ENCODE measurements at places on chromosomes 2 and 18. TPM values are rescaled to one million over a fixed set of nuclear protein-coding genes. Genes with fewer than 3 reads are reported as not detected.

DNA sequence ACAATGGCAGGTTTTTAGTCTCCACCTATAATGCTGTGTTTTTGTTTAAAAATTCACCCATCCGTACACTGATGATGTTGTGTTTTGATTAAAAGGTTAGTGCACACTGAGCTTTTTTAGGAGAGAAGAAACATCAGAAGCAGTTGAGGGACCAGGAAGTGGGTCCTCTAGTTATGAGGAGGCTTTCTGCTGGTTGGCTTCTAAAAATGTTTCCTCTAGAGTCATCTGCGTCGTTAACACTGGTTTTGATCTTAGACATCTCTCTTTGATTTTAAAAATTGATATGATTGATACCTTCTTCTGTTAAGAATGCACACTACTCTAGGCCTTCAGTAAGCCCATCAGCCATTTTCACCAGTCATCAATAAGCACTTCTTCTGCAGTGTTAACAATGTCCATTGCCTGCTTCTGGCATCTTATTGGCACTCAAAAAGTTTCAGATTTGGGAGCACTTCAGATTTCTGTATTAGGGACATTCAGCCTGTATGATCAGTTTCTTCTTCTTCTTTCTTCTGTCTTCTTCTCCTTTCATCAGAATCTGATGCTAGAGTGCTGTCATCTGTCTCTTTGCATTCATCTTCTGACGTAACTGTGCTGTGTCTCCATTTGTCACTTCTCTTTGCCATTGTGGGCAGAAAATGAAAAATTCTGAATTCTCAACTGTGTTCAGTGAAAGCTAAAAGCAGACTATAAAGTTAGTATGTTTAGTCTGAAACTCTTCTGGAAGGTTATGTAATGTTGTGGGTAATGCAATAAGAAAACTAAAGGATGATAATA lies 56.3 kb downstream of the PHLPP1 start:
- DNase-seq, result no peak

ERBB4 gene
- not detected for total RNA-seq

GRCh38 chr2:181904022-181904632 lies 12.6 kb downstream of the ITPRID2 start:
- peak; percentile 42 for DNase-seq

CXCR4 gene
- 289 TPM for total RNA-seq

YWHAQ gene
- total RNA-seq, result 268 TPM

GRCh38 chr18:45541421-45541820 lies 73.9 kb upstream of the SLC14A2 start:
- DNase-seq, result no peak

DNA sequence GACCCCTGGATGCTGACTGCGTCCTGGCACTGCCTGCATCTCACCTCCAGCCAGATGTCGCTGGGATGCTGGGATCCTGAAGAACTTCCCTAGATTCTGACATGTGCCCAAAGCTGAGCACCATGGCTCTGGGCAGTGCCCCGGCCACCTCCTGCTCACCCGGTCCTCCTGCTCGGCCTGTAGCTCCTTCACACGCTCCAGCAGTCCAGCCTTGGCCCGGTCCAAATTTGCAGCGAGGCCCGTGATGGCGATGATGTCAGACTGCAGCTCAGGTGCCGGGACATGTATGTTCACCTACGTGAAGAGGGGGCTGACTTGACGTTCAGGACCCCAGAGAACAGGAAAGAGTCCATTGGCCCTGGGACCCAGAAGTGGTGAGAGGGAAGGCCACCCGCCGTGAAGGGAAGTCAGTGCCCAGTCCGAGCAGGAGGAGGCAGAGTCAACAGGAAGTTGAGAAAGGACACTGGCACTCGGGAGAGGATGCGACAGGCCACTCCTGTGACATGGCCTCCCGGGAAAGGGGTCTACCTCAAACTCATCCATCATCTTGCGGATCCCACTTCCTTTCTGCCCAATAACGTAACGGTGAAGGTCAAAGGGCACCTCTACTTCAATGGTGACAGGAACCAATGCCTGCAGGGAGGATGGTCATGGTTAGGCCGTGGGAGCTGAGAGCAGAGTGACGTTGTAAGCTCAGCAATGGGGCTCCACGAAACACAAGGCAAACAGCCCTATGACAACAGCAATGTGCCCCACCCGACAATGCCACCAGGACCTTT lies 46.7 kb downstream of the ANO7 start:
- DNase-seq, result no peak

DNA sequence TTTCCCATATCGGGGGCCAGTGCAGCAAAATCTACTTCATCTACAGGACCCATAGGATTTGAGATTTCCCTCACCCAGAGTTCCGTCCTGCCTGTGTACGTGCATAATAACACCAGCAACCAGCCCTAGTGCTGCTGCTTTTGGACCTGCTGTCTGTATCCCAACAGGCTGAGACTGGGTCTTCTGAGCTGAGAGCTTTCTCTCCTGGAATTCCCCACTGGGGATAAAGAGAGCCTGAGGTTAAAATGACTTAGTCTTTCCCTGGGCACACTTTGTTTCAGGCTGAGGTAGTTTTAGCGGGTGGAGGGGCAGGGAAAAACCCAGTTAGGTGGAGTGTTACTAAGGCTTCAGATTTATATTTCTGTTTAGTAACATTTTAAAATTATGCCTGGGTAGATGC lies 62.5 kb downstream of the SERTAD2 start:
- no peak for DNase-seq

GRCh38 chr2:189285962-189286645 lies 106.5 kb upstream of the COL5A2 start:
- DNase-seq, result no peak

- DNase-seq, result no peak
Measured at GRCh38 chr2:6475155-6475940, 390.4 kb downstream of the CMPK2 start.

IL36A gene
- not detected for total RNA-seq

GRCh38 chr2:60577682-60578283 lies 24.3 kb upstream of the BCL11A start:
- no peak for DNase-seq

GRCh38 chr18:63831080-63831788 lies 56.0 kb downstream of the SERPINB7 start:
- no peak for DNase-seq

- DNase-seq, result no peak
Measured at GRCh38 chr2:2577407-2577831, 246.3 kb upstream of the MYT1L start.

GNAL gene
- total RNA-seq, result 0.28 TPM

DNA sequence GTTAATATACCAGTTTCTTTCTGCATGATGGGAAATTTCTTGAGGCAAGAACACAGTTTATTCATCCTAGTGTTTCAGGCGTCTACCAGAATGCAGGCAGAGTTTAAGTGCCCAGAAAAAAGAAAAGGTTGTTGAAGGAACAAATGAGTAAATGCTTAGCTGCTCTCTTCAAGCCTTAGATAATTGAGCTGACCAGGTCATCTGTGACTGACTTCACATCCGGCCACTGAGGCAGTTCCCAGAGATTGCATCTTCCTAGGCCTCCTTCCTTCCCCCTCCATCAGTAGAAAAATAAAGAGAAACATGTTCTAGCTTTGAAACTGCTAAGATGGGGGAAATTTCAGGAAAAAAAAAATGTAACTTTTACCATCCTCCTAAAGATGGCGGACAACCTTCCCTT lies 9.4 kb upstream of the TMEM163 start:
- DNase-seq, result no peak

DNA sequence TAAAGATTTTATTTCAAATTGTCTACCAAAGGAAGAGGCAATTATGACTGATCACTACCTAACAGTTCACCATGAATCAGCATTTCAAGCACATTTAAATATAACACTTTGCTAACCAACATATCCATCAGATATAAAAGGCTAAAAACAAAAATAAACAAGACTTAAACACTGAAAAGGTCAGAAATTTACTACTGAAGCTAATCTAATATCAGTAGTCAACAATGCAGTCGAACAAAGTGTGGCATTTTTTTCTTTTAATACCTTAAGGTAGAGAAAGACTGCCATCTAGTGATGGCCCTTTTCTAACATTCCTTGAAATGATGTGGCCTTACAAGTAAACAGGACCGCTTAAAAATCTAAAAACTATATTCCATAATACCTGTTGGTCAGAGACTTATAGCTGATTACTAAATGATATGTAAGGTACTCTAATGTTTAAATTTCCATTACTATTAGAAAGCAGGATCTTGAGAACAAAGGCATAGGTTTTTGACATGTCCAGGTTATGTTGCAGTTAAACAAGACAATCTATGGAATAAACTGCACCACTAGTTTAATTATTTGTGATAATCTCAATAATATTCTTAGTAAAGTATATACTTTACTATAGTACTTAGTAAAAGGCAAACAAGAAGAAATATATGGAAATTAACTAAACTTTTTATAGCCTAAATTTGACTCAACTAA lies 80.0 kb downstream of the EXOC6B start:
- peak; percentile 44 for DNase-seq

ANKRD29 gene
- total RNA-seq, result not detected

RBM44 gene
- 0.72 TPM for total RNA-seq

- no peak for DNase-seq
Measured at GRCh38 chr18:48766026-48766425, 184.7 kb downstream of the SMAD7 start.

- no peak for DNase-seq
Measured at GRCh38 chr18:59233017-59233410, 13.1 kb downstream of the GRP start.

GALNT3 gene
- 2.6 TPM for total RNA-seq

C2orf66 gene
- total RNA-seq, result not detected

KIF5C gene
- 22.2 TPM for total RNA-seq

DNA sequence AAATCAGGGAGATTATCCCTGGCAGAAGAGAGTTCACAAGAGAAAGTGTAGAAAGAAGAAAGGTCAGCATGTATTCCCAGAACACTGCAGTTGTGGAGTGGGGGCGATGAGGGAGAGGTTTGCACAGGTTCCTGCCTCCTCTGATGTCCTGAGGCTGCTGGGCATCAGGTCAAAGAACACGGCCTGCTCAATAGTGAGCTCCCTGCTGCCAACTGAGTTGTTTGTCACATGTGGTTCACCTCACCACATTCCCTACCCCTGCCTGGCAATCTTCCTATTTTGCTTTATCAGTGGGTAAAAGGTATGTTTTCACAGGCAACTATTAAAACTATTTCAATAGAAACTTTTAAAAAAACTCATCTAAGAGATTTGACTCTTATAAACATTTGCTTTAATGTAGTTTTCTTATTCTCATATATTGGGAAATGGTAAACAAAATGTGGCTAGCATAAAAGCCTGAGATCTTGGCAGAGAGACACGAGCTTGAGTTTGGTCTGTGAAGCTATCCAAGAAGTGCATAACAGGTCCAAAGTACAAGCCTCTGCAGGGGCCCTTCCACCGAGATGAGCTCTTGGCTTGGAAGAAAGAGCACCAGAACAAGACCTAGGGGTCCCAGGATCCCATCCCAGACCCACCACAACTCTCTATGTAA lies 123.9 kb upstream of the SRD5A2 start:
- no peak for DNase-seq

DNA sequence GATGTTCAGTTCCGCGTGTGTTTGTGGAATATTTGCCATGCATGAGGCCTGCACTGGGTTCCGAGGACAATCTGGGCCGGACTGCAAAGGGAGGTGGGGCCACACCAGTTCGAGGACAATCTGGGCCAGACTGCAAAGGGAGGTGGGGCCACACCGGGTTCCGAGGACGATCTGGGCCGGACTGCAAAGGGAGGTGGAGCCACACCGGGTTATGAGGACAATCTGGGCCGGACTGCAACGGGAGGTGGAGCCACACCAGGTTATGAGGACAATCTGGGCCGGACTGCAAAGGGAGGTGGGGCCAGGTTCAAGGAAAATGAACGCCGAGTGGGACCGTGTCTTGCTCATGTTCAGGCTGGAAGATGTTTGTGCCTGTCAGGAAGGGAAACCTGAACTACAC lies 97.8 kb upstream of the HDAC4 start:
- DNase-seq, result no peak

IL1RL1 gene
- not detected for total RNA-seq

GRCh38 chr2:130251535-130251872 lies 53.3 kb upstream of the TUBA3E start:
- DNase-seq, result no peak

- DNase-seq, result no peak
Measured at GRCh38 chr2:88537640-88538039, 85.1 kb upstream of the FOXI3 start.

SH3RF3 gene
- total RNA-seq, result not detected

GRCh38 chr2:98465456-98466226 lies 21.0 kb downstream of the INPP4A start:
- DNase-seq, result no peak

DNA sequence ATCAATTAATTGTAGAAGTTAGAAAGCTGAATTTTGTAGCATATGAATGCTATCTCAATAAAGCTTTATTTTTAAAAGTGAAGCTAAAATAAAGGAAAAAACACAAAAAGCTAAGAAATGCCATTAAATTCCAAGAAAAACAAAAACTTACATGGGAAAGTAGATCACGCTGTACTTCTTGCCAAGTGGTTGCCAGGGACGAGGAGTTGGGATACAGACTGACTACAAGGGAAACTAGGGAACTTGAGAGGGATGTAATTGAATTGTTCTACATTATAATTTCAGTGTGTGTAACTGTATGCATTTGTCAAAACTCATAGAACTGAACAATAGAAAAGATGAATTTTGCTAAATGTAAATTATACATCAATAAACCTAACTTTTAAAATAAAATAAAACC lies 108.1 kb downstream of the DYM start:
- no peak for DNase-seq

ASXL3 gene
- total RNA-seq, result 3.9 TPM

BMP10 gene
- total RNA-seq, result not detected

DNA sequence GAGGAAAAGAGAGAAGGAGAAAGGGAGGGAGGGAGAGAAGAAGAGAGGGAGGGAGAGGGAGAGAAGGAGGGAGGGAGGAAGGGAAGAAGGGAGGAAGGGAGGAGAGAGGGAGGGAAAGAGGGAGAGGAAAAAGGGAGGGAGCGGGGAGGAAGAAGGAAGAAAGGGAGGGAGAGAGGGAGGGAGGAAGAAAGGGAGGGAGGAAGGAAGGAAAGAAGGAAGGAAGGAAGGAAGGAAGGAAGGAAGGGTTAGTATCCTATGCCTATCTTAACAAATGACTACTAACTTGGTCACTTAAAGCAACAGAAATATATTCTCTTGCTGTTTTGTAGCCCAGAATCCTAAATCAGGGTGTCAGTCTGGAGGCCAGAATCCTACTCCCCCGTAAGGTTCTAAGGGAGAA lies 52.1 kb downstream of the CMPK2 start:
- DNase-seq, result no peak

AQP12A gene
- not detected for total RNA-seq

DNA sequence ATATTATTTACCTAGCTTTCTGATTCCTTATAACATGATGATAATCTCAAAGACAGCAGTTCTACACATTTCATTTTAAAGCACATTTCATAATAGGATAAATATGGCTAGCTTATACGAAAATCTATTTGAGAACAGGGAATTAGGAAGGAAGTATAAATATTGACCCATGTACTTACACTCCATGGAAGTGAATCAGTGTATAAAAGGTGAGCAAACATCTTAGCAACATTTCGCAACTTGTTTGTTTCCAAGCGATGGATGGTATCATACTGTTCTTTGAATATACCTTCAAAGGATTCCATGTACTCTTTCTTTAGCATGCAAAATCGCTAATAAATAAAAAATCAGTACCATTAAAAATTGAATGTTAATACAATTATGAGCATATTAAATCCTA lies 53.1 kb downstream of the CWC22 start:
- no peak for DNase-seq

Measured in OCI-LY7 (cell line).